Hematopoietic multipotent progenitor cell treated with erythropoietin and hydrocortisone succinate and interleukin-3 and kit ligand, for 4 days (in vitro differentiated cells): ENCODE measurements at places on chromosomes 2 and 18.

DNA sequence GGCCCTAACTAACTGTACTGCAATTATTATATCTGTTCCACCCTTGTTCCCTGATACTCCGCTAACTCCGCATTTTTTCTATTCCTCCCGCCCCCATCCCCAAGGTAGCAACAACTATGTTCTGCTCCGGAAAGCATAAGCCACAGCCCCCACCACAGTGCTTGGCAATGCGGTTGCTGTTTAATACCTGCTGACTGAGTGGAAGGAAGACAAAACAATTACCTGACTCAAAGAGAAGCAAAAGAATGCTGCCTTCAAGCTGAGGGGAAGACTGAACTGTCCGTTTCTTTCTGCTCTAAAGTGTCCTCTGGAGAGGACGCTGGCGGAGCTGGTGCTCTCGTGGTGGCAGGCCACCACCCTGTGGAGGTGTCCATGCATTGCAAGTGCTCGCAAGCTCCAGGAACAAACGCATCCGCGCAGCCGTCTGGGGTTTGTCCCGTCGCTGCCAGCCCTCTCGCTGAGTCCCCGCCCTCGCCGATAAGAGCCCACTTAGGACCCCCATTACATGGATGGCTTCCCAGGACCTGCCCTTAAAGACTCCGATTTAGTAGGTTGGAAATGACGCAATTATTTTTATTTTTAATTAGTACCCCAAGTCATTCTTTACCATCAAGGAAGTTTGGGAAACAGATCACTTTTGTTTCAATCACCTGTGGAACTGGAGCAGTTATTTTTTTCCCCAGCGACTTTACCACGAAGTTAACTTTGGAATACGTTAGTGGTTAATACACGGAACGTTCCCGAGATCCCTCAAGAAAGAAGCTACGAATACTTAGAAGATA is 1.6 kb upstream of the MYL12A start:
- DNase-seq = peak; percentile 96

DNA sequence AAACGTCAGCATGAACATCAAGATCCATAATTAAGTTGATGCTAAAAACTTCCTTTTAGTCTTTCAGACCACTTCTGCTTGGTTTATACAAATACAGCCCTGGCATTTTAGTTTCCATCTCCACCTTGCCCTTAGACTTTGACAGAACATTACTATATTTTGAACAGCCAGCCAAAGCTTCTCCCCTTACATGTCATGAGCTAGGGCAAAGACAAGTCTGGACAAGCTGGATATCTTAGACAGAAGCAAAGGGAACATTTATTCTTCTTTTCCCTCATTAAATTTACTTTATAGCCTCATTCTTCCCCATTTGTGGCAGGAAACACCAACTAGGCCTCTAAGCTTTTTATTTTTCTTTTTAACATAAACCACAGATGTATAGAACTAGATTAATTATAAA is 403.3 kb downstream of the SUCLG1 start:
- no peak for DNase-seq

GRCh38 chr2:240708457-240708856 is 16.8 kb downstream of the AQP12A start:
- no peak for DNase-seq

DNA sequence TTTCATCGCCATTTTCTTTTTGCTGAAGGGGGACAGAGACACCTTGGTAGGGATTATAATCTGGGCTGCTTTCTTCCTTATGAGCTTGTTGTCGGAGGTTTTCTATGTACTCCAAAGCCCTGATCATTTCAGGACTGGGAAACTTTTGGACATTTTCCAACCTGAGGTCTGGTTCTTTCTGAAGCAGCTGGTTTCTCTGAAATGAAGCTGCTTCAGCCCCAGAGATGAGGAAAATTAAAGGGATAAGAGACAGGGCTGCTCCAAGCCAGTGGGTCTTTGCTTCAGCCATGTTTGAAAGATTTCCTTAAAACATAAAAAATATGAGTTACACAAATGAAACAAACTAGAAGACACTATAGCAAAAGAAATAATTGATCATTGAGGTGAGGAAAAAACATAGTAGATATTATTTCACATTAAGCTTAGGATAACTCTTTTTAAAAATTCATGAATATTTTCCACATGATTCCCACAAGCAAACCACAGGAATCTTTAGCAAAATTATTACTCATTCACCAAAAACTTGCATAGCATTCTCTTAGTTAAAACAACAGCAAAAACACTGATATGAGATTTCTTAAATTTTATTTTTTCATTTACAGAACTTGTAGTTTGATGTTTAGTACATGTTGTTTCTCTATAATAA is 3.0 kb downstream of the SCG2 start:
- no peak for DNase-seq

- DNase-seq = peak; percentile 94
Observed at GRCh38 chr18:35407871-35408481, 30.8 kb upstream of the ZNF396 start.

GRCh38 chr2:177983183-177983788 is 89.3 kb downstream of the PDE11A start:
- peak; percentile 76 for DNase-seq

GRCh38 chr2:240146627-240147278 is 6.3 kb upstream of the OTOS start:
- no peak for DNase-seq

GRCh38 chr2:144935191-144935590 is 415.3 kb upstream of the ZEB2 start:
- DNase-seq = no peak

DNA sequence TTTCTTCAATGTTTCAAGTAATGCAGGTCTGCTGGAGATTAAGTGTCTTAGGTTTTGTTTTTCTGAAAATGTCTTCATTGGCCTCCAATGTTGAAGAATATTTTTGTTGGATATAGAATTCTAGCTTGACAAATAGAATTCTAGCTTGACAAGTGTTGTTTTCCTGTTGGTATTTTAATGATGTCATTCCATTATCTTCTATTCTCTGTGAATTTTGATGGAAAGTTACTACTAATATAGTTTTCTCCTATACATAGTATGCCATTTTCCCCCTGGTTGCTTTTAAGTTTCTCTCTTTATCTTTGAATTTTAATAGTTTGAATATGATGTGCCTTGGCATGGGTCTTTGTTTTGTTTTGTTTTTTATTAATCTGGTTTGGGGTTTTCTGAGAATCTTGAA is 119.9 kb downstream of the RAPGEF4 start:
- no peak for DNase-seq

- no peak for DNase-seq
Observed at GRCh38 chr2:52456561-52457377, 1310.8 kb upstream of the CHAC2 start.

GRCh38 chr2:69770193-69770702 is 28.3 kb downstream of the ANXA4 start:
- peak; percentile 85 for DNase-seq

DNA sequence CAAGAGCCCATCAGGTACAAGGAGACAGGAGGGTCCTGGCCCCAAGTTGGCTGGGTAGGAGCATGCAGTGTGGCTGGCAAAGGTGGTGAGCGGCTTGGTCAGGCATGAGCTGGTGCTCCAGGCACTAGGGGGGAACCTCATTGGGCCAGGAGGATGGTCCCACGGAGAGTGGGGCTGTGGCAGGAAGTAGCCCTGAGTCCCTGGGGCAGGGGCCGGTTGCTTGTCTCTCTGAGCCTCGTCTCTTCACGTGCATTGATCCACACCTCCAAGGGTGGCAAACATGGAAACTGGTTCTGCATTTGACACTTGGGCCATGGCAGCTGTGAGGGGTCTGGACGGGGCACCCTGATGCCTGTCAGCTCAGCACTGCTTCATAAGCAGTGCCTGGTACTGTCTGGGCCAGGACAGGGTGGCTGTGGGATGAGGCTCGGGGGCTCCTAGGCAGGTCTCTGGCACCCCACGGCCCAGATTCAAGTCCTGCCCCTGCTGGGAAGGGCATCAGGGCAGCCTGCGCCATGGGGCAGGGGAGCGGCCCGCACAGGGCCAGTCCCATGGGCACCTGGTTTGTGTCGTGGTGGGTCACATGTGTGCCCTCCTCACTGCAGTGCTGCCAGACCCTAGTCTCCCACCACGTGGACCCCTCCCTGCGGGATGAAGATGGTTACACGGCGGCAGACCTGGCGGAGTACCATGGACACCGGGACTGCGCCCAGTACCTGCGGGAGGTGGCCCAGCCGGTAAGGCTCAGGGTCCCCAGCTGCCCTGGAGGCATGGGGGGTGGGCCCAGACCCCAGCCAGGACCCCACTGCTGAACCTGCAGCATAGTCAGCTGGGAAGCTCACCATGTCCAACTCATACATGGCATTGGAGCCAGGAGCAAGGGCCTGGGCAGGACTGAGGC is 16.4 kb downstream of the ESPNL start:
- DNase-seq = no peak

GRCh38 chr2:241316825-241317224 is 1.1 kb downstream of the SEPTIN2 start:
- no peak for DNase-seq

GRCh38 chr2:173021939-173022371 is 53.7 kb upstream of the MAP3K20 start:
- DNase-seq = peak; percentile 20

GRCh38 chr2:238665919-238666318 is 182.0 kb upstream of the TWIST2 start:
- DNase-seq = no peak
